ENCODE measurements at places on chromosomes 2 and 18.

DNA sequence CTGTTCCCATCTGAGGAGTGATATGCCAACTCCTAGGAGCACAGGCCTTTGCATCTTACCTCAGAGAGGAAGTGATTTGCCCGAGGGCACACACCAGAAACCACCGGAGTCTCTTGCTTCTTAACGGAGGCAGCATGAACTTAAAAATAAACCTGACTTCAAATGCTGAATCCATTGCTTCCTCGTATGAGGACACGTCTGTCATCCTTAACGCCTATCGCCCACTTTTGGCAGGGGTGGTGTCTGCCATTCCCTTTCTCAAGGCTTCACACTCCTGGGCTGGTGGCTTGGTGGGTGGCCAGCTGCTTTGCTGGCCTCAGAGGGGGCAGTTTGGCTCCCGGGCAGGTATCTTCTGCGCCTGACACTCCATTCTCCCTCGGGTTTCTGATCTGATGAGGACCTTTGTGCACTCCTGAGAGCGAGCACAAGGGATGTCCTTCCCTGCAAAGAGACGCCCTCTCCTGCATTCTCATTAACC is 1.1 kb upstream of the PREB start:
- no peak for DNase-seq

- DNase-seq, result no peak
These were observed 20.6 kb upstream of the GCC2 start for GRCh38 chr2:108428286-108429009.

GRCh38 chr2:208280234-208280633 is 14.2 kb downstream of the PIKFYVE start:
- DNase-seq, result no peak

DNA sequence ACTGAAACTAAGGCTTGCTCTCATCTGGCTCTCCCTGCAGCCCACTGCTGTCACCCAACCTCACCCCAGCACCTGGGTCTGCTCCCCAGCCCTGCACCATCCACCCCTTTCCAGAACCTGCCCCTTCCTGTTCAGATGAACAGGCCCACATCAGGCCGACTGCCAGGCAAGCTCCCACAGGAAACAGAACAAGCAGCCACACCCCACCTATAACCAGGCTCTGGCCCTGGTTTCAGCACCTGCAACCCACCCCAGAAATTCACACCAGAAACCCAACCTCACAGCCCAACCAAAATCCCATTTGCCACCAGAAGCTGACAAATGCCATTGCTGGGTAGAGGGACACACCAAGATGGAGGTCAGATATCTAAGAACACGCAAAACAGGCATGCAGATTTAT is 159.2 kb upstream of the ID2 start:
- DNase-seq, result no peak

DNA sequence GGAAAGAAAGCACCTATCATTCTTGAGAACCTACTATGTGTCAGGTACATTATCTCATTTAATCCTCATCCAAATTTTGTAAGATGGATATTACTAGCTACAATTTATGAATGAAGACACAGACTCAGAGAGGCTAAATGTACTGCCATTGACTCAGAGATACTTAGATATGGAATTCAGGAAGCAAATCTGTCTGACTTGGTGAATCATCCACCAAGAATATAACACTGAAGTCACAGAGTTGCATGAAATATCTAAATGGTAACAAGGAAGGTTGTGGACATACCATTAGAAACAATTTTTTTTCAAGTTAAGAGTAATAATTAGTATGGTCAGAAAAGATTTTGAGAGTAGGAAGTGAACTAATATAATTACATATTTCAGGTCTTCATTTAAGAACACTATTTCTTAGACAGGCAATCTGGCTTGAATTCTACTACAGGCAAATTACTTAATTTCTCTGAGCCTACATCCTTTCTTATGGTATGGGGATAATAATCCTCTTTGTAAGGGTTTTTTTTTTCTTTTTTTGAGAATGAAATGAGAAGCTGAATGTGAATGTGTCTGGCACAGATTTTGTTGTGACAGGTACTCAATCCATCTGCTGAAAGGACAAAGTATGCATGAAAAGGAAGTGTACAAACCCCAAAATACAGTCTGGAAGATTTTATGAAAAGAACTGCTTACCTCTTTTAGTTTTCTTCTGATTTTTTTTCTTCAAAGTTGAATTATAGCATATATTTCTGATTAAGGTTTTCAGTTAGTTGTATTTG is 14.8 kb upstream of the C2orf66 start:
- no peak for DNase-seq

DNA sequence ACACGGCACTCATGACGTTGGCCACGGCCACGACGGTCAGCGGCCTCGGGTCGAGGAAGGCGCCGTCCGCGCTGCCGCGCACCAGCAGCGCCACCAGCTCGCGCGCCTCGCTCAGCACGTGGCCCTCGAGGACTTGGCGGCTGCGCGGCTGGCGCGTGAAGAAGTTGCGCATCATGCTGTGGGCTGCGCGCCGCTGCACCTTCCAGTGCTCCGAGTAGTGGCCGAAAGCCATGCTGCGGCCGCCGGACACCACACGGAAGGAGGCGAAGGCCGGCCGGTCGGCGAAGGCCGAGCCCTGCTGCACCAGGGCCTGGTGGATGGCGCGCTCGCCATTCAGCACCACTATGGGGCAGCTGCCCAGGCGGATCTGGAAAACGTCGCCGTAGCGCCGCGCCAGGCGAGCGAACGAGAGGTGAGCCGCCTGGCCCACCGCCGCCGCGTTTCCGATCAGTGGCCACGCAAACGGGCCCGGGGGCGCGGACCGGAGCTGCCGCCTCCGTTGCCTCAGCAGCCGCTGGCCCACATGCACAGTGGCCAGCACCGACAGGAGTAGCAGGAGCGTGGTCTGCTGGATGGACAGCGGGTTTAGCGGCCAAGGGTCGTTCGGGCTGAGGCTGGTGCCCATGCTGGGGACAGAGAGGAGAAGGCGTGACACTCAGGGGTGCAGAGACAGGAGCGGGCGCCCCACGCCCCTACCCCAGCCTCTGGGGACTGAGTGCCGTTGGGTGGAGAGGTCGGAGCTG is 1.0 kb downstream of the CYP1B1 start:
- no peak for DNase-seq

- no peak for DNase-seq
These were observed 73.9 kb upstream of the LPIN2 start for GRCh38 chr18:3086871-3087270.

DNA sequence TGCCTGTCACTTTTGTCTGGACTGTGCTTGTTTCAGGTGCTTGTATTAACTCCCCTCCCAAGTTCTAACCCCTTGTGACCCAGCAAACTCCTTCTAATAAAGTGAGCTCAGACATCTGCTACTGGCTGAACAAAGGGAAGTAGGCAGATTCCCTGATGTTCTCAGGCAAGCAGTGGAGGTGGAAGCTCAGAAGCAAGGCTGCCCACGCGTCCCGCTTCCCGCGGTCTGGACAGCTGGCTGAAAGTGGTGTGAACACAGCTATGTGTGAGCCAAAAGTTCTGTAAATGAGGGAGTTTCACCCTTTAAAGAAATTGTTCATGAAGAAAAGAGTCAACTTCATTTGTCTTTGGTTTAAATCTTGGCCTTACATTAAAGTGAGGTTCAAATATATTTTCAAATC is 40.0 kb downstream of the NAPG start:
- DNase-seq, result no peak
